ENCODE measurements at places on chromosomes 2 and 18.

DNA sequence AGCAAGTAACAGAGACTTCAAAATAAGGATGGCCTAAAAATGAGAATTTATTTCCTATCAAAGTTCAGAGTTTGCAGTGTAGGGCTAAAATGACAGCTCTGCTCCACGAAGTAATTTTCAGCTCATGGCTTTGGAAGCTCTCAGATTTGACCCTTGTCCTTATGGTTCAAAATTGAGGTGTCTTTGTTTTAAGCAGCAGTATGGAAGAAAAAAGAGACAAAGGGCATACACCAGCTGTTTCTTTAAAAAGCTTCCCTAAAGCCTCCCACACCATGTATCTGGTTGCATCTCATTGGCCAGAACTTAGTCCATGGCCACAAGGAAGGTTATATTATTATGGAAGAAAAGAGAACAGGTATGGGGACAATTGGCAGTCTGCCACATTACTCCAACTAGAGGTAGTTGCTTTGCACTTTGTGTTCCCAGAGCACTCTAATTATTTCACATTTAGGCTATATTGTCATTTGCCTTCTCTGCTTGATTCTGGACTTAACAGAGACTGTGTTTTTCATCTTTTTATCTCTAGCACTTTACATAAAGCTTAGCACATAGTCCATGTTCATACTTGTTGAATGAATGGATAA, 180.4 kb downstream of the MCFD2 start:
- no peak for DNase-seq

- DNase-seq = no peak
Observed at GRCh38 chr2:97739893-97740245, 26.5 kb downstream of the ZAP70 start.

DNA sequence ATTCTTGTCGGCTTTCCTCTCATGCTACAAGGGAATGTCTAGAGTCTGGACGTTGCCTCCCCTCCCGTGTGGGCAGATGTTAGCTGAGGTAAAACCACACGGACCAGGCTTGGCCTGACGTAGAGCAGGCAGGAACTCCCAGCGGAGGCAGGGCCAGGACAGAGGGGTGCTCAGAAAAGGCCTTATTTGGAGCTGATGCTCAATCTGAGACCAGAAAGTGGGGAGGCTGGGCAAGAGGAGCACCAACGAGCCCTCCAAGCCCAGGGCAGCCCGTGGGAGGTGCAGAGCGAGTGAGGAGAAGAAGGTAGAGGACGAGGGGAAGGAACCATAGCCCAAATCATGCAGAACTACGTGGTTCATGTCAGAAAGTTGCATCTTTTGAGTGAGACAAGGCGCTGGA, 9.0 kb downstream of the TEX51 start:
- DNase-seq = no peak

- no peak for DNase-seq
Observed at GRCh38 chr18:65808759-65809158, 57.9 kb downstream of the CDH7 start.

GRCh38 chr2:185012643-185013042, 414.3 kb downstream of the ZNF804A start:
- no peak for DNase-seq

GRCh38 chr18:40437517-40437916, 1517.5 kb upstream of the PIK3C3 start:
- DNase-seq = no peak

- no peak for DNase-seq
Observed at GRCh38 chr2:127581516-127582490, 46.3 kb downstream of the MYO7B start.

GRCh38 chr2:236365258-236366048, 101.2 kb upstream of the ASB18 start:
- no peak for DNase-seq

GRCh38 chr2:125259451-125259850, 1234.4 kb downstream of the CNTNAP5 start:
- no peak for DNase-seq

GRCh38 chr2:49359721-49360406, 205.5 kb upstream of the FSHR start:
- DNase-seq = no peak
